H4 (cell line): ENCODE measurements at places on chromosomes 6 and 20.

GRCh38 chr20:23269954-23270353, 80.6 kb upstream of the NXT1 start:
- DNase-seq, result no peak

GRCh38 chr6:5506597-5506996, 245.3 kb downstream of the FARS2 start:
- no peak for DNase-seq

- DNase-seq, result no peak
Measured at GRCh38 chr6:17156966-17157365, 55.1 kb downstream of the STMND1 start.

- no peak for DNase-seq
Measured at GRCh38 chr6:132525866-132526265, 12.2 kb upstream of the TAAR9 start.

DNA sequence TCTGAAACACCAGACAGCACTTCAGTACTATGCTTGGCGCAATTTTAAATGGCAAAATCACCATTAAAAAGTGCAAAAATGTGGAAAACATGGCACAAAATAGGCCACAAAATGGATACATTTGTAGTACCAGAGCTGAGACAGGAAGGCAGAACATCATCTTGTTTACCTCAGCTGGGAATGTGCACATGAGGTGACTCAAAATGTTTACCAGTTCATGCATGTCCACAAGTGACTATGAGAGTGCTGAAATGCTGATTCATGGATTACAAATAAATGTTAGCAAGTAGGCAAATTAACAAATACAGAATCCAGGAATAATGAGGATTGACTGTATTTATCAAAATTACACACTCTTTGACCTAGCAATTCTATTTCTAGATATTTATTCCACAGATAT, 201.6 kb downstream of the ISM1 start:
- DNase-seq, result peak; percentile 55

- DNase-seq, result no peak
Measured at GRCh38 chr6:9178071-9178470, 742.7 kb upstream of the SLC35B3 start.

GRCh38 chr20:57996465-57996864, 232.0 kb downstream of the ANKRD60 start:
- no peak for DNase-seq

- no peak for DNase-seq
Measured at GRCh38 chr6:10479939-10480700, 41.0 kb upstream of the GCNT2 start.

GRCh38 chr6:128443553-128443952, 76.8 kb downstream of the PTPRK start:
- no peak for DNase-seq

DNA sequence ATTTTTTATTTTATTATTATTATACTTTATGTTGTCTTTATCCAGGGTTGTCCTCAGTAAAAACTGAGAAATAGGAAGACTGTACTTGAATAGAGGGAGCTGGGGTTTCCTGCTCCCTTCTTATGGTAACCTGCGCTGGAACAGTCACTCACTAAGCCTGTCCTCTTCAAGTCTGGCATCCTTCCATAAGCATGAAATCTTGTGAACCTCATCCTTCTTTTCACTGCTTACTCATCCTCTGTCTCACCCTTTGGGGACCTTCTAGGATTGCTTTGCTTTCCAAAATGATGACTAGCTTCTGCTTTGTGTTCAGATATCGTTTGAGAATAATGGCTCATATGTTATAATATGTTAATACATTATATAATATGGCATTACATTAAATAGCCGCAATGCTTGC, 90.6 kb downstream of the C6orf118 start:
- DNase-seq, result no peak

DNA sequence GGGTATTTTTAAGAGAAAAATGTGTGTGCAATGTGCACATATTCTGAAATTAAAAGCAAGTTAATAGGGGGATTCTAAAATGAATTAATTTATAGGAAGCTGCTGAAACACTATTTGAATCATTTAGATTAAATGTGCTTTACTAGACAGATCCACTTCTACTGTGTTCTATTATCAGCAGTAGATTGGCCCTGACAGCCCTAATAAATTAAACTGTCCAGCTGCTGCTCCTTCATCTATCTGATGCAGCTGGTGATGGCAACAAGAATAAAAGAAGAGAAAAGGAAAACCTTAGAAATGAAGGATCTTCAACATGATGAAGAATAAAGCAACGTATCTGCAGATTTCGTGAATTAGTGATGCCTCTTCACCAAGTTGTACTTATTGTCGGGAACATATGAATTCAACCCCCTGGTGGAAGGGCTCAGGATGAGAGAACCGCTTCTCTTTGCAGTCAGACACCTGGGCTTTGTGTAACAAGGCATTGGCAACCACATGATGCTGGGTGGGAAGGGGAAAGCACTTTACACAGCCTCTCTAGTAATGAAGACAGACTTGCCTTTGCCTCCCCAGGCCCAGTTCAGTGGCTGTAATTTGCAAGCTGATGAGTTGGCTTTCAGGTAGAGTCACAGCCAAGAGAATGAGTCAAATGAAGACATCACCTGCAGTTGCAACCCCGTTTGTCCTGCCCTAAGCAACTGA, 94.4 kb downstream of the LAMP5 start:
- no peak for DNase-seq
